ENCODE measurements at places on chromosomes 4 and X.

GRCh38 chr4:101630319-101630986 is 160.1 kb upstream of the BANK1 start:
- DNase-seq: no peak

GRCh38 chr4:38944440-38944839 is 76.8 kb downstream of the FAM114A1 start:
- no peak for DNase-seq

GRCh38 chr4:141416677-141417363 is 196.1 kb downstream of the ZNF330 start:
- DNase-seq: no peak

DNA sequence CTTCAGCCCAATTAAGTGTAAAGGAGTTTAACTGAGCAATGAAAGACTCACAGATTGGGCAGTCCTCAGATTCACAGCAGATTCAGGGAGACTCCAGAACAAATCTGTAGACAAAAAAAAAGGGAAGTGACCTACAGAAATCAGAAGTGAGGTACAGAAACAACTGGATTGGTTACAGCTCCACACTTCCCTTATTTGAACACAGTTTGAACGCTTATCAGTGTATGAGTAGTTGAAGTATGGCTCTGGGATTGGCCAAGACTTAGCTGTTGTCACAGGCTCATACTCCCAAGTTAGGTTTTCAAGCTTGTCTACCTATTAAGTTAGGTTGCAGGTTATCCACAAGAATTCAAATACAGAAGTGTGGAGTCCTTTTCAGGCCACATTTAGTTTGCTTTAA is 112.4 kb upstream of the ELOVL6 start:
- DNase-seq: no peak

DNA sequence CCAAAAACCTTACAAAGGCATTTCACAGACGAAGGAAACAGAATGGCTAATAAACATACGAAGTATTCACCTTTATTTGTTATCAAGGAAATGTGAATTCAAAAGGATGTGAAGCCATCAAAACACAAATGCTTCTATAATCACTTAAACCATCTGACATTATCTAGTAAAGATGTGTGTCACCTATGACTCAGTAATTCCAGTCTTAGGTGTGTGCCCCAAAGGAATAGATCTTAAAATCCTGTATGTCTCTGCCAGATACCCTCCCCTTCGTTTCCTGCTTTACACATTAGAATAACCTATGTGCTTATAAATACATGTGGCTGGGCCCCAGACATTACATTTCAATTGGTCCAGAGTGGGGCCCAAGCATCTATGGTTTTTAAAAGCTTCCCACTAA is 41.8 kb upstream of the CEP135 start:
- DNase-seq: no peak

GRCh38 chr4:186676531-186677161 is 47.0 kb downstream of the FAT1 start:
- DNase-seq: no peak

DNA sequence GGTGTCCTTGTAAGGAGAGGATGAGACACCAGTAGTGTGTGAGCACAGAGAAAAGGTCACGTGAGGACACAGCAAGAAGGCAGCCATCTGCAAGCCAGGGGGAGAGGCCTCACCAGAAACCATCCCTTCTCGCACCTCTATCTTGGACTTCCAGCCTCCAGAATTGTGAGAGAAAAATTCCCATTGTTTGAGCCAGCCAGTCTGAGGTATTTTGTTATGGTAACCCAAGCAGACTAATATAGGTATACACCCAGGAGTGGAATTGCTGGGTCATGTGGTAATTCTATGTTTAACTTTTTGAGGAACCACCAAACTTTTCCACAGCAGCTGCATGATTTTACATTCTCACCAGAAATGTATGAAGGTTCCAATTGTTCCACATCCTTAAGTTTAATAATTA is 25.6 kb downstream of the ZDHHC9 start:
- no peak for DNase-seq

- DNase-seq: no peak
Observed at GRCh38 chr4:11196927-11197522, 231.7 kb downstream of the HS3ST1 start.

GRCh38 chr4:108355186-108355901 is 186.6 kb upstream of the LEF1 start:
- DNase-seq: no peak

- no peak for DNase-seq
Observed at GRCh38 chr4:70991596-70991995, 1.9 kb upstream of the DCK start.

DNA sequence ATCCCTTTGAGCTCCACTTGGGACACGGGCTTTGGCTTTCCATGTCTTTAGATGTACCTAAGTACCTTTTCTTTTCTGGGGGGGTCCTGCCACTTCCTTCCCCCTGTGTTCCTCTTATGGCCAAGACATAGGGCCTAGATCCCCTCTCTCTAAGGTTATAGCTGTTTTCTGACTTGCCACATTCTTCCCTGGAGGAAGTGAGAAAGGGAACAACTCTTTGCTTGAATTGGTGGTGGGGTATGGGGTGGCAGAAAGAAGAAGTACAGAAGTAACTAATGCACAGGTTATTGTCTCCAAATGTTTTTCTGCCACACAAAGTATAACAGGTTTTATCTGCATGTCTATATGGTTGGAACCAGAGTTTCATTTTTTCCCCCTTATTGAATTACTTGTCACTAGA is 29.7 kb upstream of the DIPK2B start:
- DNase-seq: no peak

- no peak for DNase-seq
Observed at GRCh38 chr4:75004755-75005668, 72.1 kb downstream of the PARM1 start.

- no peak for DNase-seq
Observed at GRCh38 chrX:96838537-96838936, 45.2 kb upstream of the RPA4 start.

GRCh38 chrX:107710617-107711391 is 64.8 kb downstream of the TSC22D3 start:
- peak; percentile 16 for DNase-seq

DNA sequence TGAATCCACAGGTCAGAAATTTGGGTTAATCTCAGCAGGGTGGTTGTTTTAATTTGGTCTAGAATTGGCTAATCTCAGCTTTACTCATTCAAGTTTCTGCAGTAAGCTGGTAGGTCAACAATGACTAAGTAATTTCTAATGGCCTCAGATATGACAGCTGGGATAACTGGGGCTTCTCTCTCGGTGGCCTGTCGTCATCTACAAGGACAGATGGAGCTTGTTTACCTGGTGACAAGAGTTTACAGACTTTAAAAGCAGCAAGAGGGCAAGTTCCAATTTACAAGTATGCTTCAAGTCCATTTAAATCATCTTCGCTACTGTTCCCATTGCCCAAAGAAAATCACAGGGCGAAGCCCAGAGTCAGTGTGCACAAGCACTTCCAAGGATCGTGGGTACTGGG is 453.9 kb downstream of the PDHA2 start:
- no peak for DNase-seq

GRCh38 chr4:40515398-40516293 is 114.0 kb downstream of the RBM47 start:
- no peak for DNase-seq

DNA sequence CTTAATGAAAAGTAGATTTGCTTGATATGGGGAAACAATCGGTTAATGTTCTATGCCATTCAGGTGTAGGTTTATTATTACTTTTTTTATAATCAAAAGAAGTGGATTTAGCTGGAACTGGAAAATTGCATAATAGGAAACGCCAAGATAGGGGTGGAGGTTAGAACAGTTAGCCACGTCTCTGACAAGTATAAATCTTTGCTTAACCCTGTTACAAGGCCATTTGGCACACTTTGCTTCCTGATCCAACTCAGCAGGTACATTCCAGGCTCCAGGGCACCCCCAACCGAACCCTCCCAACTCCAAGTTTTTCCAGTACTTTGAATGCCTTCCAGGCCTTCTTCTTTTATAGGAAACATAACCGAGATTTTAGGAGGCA is 50.6 kb upstream of the ACSL4 start:
- no peak for DNase-seq

DNA sequence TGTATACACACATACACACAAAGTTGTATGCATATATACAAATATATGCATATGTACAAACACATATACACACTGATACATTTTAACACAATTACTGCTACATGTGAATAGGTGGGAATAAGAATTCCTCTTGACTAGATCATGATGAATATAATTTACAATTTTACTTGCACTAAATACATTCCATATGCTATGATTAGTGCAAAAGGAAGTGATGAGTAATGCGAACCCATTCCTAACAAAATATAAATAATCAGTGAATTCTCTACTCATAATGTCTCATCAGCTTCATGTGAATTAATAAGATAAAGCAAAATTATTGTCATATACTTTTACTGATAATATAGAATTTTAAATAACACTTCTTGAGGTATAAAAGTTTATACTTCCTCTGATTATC is 1077.3 kb upstream of the PCDH10 start:
- DNase-seq: no peak

- no peak for DNase-seq
Observed at GRCh38 chrX:121598356-121598755, 550.9 kb downstream of the GLUD2 start.

DNA sequence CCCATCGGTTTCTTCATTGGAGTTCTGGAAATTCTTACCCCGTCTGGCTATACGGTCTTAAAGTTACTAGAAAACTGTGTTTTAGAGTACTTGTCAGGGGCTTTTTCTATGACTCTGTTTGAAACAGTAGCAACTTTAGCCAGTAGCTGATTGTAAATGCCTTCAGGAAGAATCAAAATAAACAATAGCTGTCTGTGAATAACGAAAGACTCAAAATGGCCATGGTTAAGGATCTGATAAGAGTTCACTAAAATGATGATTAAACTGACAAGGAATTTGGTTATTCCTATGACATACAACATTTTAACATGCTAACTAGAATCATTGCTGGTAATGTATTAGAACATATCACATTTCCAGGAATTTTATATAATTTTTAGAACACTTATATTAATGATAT is 191.0 kb downstream of the EVC2 start:
- no peak for DNase-seq

DNA sequence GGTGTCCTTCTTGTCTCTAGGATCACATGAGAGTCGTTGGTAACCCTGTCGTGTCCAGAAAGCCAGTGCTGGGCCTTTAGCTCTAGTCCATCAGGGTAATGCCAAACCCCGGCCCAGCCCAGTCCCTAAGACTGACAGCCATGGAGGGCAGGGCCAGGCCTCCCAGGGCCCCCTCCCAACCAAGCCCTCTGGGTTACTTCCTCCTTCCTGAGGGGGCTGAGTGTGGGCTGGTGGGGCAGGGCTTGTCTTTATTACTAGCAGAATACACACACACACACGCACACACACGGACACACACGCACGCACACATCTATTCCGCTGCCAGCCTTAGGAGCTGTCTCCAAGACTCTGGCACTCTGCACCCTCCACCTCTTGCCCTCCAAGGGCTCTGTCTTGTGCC is 35.6 kb upstream of the CDKN2AIP start:
- DNase-seq: no peak

GRCh38 chr4:101357751-101358150 is 10.4 kb upstream of the PPP3CA start:
- DNase-seq: no peak

DNA sequence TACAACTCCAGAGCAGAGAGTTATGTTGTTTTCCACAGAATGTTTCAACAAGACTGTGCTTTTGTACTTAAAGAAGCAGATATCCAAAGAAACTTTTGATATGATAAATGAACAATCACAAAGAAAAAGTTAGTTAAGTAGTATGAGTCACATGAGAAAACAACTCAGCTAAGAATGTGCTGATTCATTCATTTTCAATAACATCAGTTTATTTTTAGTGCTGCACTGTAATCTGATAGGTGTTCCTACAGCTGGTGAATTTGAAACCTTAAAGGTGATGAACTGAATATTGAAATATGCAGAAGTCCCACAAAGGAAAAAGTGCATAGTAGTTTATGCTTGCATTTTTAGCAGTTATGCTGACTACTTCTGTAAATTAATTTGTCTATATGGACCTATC is 180.3 kb upstream of the TENM3 start:
- no peak for DNase-seq

Data from stimulated activated CD4-positive, alpha-beta T cell treated with anti-CD3 and anti-CD28 coated beads, Interleukin-1b, Interleukin-23, amount 100 ng/mL, for 1 hour (primary cell).